Stimulated activated CD4-positive, alpha-beta T cell treated with anti-CD3 and anti-CD28 coated beads, Interleukin-15, amount 100 ng/mL, for 48 hours (primary cell): ENCODE measurements at places on chromosomes 3 and 15.

GRCh38 chr3:12379640-12380429 is 91.0 kb downstream of the PPARG start:
- DNase-seq: no peak

GRCh38 chr15:50916400-50916799 is 7.9 kb downstream of the AP4E1 start:
- DNase-seq: no peak

DNA sequence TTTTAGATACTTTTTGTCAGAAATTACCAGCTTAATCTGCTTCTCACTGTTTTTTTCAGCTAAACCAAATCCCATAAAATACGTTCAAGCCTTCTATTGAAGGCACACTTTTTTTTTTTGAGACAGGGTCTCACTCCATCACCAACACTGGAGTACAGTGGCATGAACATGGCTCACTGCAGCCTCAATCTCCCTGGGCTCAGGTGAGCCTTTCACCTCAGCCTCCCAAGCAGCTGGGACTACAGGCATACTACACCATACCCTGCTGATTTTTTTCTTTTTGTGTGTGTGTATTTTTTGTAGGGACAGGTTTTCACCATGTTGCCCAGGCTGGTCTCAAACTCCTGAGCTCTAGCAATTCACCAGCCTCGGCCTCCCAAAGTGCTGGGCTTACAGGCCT is 3.7 kb downstream of the RAF1 start:
- DNase-seq: no peak

DNA sequence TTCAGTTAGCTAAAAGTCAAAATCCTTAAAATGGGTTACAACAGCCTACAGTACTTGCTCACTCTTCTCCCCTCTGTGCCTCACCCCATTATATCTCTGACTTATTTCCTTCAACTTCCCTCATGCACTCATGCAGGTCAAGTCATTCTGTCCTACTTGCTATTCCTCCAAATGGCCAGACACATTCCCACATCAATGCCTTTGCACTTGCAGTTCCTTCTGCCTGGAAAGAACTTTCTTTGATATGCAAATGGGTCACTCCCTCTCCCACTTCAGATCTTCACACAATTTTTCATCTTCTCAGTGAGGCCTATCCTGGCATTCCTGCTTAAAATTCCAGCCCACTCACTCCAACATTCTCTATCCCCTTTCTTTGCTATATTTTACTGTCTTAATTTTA is 547.2 kb upstream of the TGFBR2 start:
- no peak for DNase-seq

DNA sequence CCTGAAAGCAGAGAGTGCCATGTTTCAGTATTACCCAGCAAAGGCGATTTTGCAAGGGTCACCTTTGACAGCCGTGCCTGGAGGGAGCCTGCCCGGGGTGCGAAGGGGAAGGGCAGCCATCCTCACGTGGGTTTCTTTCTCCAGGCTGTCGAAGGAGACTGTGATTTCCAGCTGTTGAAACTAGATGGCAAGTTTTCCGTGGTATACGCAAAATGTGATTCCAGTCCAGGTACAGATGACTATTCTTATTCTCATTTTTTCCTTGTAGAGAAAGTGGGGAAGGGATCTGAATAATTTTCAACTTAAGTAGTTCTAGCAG is 3.4 kb downstream of the AHSG start:
- no peak for DNase-seq

- no peak for DNase-seq
Observed at GRCh38 chr3:141795276-141795675, 32.1 kb downstream of the GRK7 start.

- DNase-seq: no peak
Observed at GRCh38 chr15:92232317-92232716, 161.4 kb upstream of the ST8SIA2 start.

GRCh38 chr3:58766587-58767282 is 100.2 kb upstream of the FAM3D start:
- no peak for DNase-seq

GRCh38 chr3:115937054-115937453 is 313.7 kb downstream of the GAP43 start:
- DNase-seq: no peak

DNA sequence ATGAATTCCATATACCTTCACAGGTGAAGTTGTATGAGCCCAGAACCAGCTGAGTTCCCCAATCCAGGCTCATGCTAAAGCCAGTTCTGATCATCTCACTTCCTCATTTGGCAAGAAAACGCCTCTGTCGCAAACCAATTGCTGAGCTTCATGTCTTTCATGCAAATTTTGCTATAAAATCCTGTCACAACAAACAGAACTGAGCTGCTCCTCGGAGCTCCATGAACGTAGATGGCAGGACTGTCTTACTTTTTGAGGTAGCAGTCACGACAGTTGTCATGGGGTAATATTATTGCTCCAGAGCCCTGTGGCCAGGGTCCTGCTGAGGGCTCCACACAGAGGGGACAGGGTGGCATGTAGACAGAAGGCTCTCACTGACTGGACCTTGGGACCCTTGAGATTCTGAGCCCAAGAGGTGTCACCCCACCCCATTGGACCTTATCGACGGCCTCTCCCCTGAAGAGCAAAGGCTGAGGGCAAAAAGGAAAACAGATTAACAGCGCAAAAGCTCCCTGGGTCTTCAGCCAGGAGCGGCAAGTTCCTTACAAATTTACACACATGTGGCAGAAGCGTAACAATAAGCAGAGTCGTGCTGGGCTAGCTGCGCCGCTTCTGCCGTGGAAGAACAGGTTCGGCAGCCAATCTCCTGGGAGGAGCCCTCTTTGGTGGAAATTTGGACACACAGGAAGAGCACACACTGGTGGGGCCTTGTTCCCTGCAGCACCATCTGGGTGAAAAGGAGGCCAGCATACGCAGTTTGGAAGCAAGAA is 249.2 kb downstream of the OPA1 start:
- no peak for DNase-seq

DNA sequence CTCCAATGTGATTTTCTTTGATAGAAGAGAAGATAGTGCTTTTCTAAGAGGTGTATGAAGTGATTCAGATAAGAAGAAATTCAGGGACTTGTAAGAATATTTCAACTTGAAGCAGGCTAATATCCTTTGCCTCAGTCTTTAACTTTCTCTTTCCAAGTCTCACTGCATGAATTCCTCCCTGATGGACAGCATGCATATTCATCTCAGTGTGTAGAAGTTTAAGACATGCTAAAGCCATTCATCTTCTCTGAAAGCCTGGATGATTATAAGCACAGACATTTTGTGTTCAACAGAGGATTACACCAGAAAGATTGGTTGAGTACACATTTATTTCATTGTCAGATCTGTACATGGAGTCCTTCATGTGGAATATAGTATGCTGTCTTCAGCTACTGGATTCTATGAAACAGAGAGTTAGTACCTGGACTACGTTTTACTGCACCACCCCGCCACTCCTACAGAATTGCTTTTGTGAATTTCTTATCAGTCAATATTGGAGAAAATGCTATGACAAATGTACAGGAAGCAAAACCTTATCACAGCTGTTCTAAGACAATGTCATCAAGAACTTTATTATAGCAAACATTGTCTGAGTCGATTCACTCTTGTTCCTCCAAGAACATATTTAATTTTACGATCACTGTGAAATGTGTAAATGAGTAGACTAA is 1346.1 kb downstream of the OTOL1 start:
- no peak for DNase-seq

DNA sequence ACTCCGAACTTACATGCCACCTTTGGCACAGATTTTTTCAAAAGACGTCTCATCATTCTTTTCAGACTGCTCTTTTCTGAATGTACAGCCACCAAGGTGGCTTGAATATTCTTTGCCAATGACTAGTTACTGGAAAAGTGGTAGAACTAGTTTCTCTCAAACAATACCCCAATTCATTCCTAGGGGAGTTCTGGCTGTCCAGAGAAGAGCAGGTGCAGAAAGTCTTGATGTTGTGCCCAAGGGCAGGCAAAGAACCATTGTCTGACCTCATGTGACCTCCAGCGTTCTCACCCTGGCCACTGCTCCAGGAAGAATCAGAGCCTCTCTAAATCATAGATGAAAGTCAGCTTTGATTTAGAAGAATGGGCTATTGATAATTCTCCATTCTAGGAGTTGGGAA is 5.5 kb downstream of the LMOD3 start:
- DNase-seq: no peak

DNA sequence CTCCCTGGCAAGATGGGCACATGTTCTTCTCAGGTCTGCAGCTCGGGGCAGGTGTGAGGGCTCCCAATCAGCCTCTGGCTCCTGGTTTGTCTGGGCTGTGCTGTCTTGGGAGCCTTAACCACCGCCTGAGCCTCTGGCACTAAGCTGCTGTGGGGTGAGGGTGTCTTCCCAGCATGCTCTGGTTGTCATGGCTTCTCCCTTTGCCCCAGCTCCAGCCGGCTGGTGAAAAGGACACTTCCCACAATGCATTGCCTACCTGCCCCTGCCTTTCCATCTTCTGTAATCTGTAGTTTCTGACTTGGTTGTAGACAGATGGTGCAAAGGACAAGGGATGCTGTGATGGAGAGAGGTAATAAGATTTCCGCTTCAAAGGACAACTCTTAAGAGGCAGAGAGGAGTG is 295.3 kb downstream of the TLE3 start:
- DNase-seq: no peak

DNA sequence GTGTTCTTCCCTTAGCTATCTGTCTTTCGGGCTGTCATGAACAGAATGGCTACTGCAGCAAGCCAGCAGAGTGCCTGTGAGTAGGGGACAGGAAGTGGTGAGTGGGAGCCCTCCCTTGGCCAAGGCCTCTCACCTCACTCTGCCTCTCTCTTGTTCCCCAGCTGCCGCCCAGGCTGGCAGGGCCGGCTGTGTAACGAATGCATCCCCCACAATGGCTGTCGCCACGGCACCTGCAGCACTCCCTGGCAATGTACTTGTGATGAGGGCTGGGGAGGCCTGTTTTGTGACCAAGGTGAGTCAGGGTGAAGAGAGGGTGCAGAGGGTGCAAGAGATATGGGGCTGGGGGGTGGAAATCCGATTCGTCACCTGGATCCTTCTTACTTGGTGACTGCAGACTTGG is 3.0 kb downstream of the DLL4 start:
- no peak for DNase-seq

- DNase-seq: no peak
Observed at GRCh38 chr3:128482175-128482574, 10.8 kb downstream of the GATA2 start.

DNA sequence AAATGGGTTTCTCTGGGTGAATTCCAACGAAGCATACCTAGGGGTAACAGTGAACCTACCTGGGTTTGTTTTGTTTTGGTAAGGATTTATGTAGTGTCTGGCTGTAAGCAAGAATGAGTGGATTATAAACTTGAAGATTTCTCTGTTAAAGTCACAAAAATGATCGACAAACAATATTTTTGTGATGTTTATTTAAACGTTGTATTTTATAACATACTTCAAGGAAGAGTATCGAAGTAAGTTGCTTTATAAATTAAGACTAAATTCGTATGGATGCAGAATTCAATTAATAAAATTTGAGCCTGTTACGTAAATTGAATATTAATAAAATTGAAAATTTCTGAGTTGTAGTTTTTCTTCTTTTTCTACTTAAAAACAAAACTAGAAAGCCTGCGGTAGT is 982 bp upstream of the ZDHHC23 start:
- no peak for DNase-seq

- no peak for DNase-seq
Observed at GRCh38 chr3:48120223-48120622, 68.0 kb downstream of the CDC25A start.

GRCh38 chr15:58469432-58470353 is 37.9 kb downstream of the LIPC start:
- no peak for DNase-seq

DNA sequence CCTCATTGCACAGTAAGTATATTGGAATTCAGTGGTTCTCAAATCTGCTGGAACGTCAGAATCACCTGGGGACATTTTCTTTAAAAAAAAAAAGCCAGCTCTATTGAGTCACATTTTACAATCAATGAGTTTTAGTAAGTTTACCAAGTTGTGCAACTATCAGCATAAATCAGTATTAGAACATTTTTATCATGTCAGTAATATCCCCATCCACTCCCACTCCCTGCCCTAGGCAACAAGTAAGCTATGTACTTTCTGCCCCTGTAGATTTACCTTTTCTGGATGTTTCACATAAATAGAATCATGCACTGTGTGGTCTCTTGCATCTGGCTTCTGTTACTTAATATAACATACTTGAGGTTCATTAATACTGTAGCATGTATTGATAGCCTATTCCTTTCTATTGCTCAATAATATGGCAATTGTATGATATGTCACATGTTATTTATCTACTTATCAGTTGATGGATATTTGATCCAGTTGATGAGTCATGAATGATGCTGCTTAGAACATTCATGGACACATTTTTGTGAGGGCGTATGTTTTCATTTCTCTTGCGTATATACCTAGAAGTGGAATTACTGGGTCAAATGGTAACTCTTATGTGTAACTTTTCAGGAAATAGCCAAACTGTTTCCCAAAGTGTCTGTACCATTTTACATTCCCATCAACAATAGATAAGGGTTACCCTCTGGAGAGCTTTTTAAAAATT is 180.5 kb downstream of the THSD4 start:
- DNase-seq: no peak

DNA sequence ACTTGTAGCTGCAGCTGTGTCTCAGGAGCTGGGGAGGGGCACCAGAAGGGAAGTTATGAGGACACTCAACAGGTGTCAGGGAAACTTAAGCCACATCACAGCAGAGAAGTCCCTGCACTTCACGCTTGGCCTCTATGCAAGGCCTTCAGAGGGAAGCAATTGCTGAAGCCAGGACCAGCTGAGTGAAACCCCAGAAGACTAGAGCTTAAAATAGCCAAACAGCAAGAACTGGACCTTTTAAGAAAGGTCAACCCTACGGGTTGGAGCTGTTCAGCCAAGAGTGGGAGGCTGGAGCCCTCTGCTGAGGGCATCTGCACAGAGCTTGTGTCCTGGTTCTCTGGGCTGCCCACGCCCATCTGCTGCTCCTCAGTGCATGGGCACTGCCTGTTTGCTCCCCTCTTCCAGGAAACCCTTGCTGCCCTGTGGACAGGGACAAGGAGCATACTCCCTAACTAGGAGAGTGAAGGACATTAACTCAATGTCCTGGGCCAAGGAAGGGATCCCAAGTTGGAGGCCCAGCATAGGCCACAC is 3.9 kb upstream of the GRAMD2A start:
- no peak for DNase-seq

DNA sequence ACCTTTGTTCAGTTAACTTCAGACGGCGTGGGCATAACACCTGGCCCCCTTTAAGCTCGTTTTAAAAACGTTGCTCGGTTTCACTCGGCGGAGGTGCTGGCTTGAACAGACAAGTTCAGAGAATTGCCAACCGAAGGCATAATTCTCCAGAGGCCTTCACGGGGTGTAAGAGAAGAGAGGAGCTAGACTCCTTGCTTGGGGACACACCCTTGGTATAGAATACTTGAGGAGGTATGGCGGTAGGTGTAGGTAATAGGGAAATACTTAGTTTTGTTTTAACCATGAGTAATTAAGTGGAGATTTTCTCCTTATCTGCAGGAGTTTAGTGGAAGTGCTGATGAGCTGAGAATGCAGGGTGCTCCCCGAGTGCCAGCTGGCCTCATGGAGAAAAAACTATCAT is 921 bp downstream of the FBXL2 start:
- DNase-seq: no peak

DNA sequence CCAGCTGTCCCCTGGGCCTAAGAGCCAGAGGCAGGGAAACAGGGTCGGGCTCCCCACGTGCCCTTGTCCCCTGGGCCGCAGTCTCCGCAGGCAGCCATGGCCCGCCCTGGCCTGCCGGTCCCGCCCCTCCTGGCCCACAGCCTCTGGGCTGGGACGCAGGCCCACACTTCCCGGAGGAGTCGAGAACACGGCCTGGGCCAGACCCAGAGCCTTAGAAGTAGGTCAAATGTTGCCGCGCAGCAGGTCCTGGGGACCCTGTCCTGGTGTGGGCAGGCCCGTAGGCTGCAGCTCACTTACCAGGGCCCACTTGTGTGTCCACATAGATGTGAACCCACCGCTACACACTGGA is 4.3 kb upstream of the MYL3 start:
- no peak for DNase-seq
